ENCODE measurements at places on chromosomes 12 and 14. TPM values are rescaled to one million over a fixed set of nuclear protein-coding genes. Genes with fewer than 3 reads are reported as not detected.

- no peaks in the 10 kb centered on the region for H3K27me3 ChIP-seq
- no peaks in the 10 kb centered on the region for H3K36me3 ChIP-seq
Observed at GRCh38 chr14:103880348-103881267, 33.2 kb upstream of the PPP1R13B start.

- no peak for DNase-seq
- peaks cover 2% of the 10 kb centered on the region for H3K36me3 ChIP-seq
- peaks cover 2% of the 10 kb centered on the region for H3K4me1 ChIP-seq
- no peak overlapping the region for H3K27ac ChIP-seq
- H3K27me3 ChIP-seq, result no peaks in the 10 kb centered on the region
- H3K4me3 ChIP-seq, result no peak overlapping the region
Observed at GRCh38 chr14:103008126-103008525, 49.2 kb downstream of the CDC42BPB start.

- no peak overlapping the region for H3K27ac ChIP-seq
- H3K4me3 ChIP-seq, result no peak overlapping the region
- no peaks in the 10 kb centered on the region for H3K36me3 ChIP-seq
- H3K4me1 ChIP-seq, result no peaks in the 10 kb centered on the region
Observed at GRCh38 chr12:2335109-2335508, 282.3 kb downstream of the CACNA1C start.

ZNF384 gene
- 66.3 TPM for total RNA-seq

GRCh38 chr14:68446243-68447040 is 346.4 kb downstream of the ZFP36L1 start:
- peaks cover 3% of the 10 kb centered on the region for H3K4me1 ChIP-seq
- no peaks in the 10 kb centered on the region for H3K27me3 ChIP-seq
- H3K36me3 ChIP-seq, result no peaks in the 10 kb centered on the region
- DNase-seq, result no peak

KLRG1 gene
- total RNA-seq, result 22.2 TPM

- H3K4me1 ChIP-seq, result no peaks in the 10 kb centered on the region
- DNase-seq, result no peak
- H3K27me3 ChIP-seq, result peaks cover 5% of the 10 kb centered on the region
Observed at GRCh38 chr12:90061809-90062208, 353.2 kb upstream of the ATP2B1 start.

ASIC1 gene
- total RNA-seq, result 0.17 TPM

DNA sequence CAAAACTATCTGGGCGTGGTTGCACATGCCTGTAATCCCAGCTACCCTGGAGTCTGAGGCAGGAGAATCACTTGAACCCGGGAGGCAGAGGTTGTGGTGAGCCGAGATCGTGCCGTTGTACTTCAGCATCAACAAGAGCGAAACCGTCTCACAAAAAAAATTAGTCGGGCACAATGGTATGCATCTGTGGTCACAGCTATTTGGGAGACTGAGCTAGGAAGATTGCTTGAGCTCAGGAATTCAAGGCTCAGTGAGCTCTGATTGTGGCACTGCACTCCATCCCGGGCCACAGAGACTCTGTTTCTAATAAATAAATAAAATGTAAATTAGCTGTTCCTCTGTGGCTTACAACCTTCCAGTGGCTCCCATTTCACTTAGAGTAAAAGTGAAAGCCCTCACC is 28.0 kb downstream of the RCOR1 start:
- peaks cover 6% of the 10 kb centered on the region for H3K36me3 ChIP-seq
- H3K4me3 ChIP-seq, result no peak overlapping the region
- H3K27me3 ChIP-seq, result no peaks in the 10 kb centered on the region

DNA sequence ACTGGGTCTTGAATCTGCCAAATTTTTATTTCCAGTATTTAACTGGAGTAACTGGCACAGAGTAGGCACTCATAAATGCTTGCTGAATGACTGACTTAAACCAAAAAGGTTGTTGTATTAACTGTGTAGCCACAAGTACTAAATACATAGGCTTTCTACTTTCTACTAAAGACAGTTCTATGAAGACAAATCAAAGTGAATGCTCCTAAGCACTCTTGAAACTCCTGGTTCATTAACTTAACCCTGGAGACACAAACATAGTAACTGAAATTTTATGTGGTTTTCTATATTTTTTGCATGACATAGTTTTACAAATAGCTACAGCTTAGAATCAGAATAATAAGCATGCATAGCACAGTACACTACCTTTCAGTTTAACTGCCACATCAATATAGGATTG is 70.4 kb downstream of the TXNDC16 start:
- H3K36me3 ChIP-seq, result peaks cover 9% of the 10 kb centered on the region
- H3K4me3 ChIP-seq, result no peak overlapping the region
- no peak for DNase-seq
- H3K27ac ChIP-seq, result no peak overlapping the region
- H3K4me1 ChIP-seq, result peaks cover 4% of the 10 kb centered on the region
- H3K27me3 ChIP-seq, result no peaks in the 10 kb centered on the region

DNA sequence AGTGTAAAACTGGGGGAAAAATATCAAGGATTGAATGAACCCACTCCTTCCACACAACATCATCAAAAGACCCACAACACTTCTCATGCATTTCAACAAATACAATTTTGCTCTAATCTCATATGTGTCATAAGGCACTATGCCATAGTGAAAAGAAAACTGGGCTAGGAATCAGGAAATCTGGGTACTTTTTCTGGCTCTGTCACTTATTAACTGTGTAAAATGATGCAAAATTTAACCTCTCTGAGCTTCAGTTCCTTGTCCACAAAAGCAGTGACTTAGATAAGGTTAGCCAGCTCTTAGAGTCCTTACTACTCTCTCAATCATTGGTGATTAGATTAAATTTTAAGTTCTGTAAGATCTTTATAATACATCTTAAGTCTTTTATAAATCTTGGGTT is 250.5 kb upstream of the SOX5 start:
- H3K36me3 ChIP-seq, result no peaks in the 10 kb centered on the region
- H3K4me1 ChIP-seq, result no peaks in the 10 kb centered on the region
- no peak for DNase-seq
- H3K27me3 ChIP-seq, result no peaks in the 10 kb centered on the region
- H3K27ac ChIP-seq, result no peak overlapping the region

BEGAIN gene
- total RNA-seq, result 4.5 TPM

- H3K27ac ChIP-seq, result peak overlapping the region; percentile 62
- no peaks in the 10 kb centered on the region for H3K36me3 ChIP-seq
- H3K4me1 ChIP-seq, result peaks cover 18% of the 10 kb centered on the region
- no peaks in the 10 kb centered on the region for H3K27me3 ChIP-seq
- no peak for DNase-seq
- H3K4me3 ChIP-seq, result no peak overlapping the region
Observed at GRCh38 chr14:104813286-104813685, 12.4 kb downstream of the ZBTB42 start.

- H3K36me3 ChIP-seq, result peaks cover 11% of the 10 kb centered on the region
- H3K27ac ChIP-seq, result no peak overlapping the region
- no peak for DNase-seq
- no peaks in the 10 kb centered on the region for H3K4me1 ChIP-seq
Observed at GRCh38 chr14:74667758-74668157, 45.1 kb downstream of the AREL1 start.

ACOT6 gene
- total RNA-seq, result not detected

DNA sequence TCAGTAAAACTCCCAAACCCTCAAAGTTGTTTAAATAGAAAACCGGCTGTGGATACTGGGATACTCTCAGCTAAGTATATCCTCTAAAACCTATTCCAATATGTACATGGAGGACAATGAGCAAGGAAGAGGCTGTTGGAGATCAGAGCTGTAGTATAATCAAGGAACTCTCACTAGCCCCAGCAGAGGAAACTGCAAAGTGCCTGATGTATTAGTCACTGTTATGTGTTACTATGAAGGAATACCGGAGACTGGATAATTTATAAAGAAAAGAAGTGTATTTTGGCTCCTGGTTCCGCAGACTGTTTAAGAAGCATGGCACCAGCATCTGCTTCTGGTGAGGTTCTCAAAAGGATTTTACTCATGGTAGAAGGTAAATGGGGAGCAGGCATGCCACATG is 65.6 kb upstream of the RPL10L start:
- H3K27me3 ChIP-seq, result no peaks in the 10 kb centered on the region
- no peak for DNase-seq
- no peak overlapping the region for H3K4me3 ChIP-seq
- H3K4me1 ChIP-seq, result no peaks in the 10 kb centered on the region
- H3K27ac ChIP-seq, result no peak overlapping the region

GRCh38 chr12:97148941-97149559 is 242.0 kb downstream of the NEDD1 start:
- H3K36me3 ChIP-seq, result no peaks in the 10 kb centered on the region
- H3K27ac ChIP-seq, result no peak overlapping the region
- DNase-seq, result peak; percentile 15
- H3K4me1 ChIP-seq, result no peaks in the 10 kb centered on the region

DNA sequence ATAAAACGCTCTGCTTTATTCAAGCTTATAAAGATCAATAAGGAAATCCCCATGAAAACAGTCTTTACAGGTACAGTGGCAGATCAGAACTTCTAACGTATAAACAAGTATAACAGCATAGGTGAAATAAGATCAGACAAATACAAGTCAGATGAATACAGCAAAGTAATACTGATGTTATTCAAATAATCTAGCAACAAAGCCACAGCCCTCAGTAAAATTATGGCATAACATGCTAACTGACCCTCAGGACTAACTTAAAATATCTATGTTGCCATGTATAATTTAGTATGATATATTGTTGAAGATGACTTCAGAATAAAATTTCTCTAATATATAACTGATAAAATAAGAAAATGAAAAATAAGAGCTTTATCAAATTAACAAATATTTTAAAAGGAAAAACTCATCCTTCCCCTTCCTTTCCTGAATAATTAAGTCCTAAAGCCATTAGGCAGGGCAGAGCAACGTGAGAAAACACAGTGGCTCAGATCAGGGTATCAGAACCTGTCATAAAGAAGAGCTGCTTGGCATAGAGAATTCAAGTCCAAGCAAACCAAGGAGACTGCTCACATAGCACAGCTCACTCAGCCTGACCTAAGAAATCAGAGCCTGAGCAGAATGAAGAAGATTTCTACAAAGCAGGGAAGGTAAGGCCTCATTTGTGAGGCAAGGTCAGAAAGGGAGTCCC is 70.7 kb downstream of the PAWR start:
- H3K4me1 ChIP-seq, result peaks cover 2% of the 10 kb centered on the region

DNA sequence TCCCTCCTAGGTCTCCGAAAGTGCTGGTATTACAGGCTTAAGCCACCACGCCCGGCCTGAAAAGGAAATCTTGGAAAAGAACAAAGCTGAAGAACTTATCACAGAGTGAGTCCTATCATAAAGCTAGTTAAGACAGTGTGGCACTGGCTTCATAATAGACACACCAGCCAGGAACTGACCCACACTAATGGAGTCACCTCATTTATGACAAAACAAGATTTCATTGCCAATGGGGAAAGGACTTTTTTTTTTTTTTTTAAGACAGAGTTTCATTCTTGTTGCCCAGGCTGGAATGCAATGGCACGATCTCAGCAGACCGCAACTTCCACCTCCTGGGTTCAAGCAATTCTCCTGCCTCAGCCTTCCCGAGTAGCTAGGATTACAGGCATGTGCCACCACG is 15.7 kb downstream of the KDM2B start:
- H3K36me3 ChIP-seq, result peaks cover 3% of the 10 kb centered on the region
- no peaks in the 10 kb centered on the region for H3K27me3 ChIP-seq
- H3K4me3 ChIP-seq, result no peak overlapping the region
- no peak overlapping the region for H3K27ac ChIP-seq
- H3K4me1 ChIP-seq, result peaks cover 15% of the 10 kb centered on the region
- no peak for DNase-seq
